GM10248 (cell line): ENCODE measurements at places on chromosomes 12 and 14.
A peak's percentile ranks its signal among the peaks of the same experiment; 100 is the strongest.

DNA sequence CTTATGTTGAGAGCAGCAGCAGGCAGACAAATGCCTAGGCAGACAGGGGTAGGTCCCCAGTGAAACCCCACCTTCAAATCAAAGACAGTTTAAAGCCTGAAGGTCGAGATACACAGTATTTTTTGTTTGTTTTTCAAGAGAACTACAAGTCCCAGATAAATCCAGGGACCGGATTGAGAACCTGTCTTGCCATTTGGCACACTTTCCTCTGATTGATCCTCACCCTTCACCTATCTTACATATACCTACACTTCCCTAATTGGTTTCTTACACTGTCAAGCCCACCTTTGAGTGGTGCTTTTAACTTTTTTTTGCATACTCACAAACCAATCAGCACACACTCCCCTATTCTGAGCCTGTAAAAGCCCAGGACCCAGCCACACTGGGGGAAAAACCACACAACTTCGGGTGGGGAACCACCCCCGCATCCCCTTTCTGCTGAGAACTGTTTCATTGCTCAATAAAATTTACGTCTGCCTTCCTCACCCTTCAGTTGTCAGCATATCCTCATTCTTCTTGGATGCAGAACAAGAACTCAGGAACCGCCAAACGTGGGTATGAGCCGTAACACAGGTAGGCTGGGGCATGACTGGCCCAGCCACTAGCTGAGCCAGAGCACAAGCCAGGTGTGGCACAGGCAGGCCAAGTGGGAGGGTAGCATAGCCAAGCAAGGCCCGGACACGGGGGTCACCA, 11.1 kb downstream of the DICER1 start:
- DNase-seq, result no peak

DNA sequence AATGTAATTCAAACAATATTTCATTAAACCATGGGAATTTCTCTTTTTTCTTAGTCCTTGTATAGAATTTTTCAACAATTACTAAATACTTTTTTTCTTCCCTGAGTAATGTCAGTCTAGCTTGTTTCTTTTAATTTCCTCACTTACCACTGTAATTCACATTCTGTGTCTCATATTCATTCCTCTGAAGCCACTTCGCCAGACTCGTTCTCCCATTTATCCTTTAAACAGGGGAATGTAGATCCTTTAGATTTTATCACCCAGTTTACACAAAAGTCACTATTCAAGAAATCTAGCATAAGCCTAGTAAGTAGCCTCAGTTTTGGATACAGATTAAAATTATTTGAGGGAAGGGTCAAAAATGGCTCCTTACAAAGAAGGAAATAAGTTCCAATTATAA, 6.8 kb downstream of the USP15 start:
- no peak for DNase-seq

DNA sequence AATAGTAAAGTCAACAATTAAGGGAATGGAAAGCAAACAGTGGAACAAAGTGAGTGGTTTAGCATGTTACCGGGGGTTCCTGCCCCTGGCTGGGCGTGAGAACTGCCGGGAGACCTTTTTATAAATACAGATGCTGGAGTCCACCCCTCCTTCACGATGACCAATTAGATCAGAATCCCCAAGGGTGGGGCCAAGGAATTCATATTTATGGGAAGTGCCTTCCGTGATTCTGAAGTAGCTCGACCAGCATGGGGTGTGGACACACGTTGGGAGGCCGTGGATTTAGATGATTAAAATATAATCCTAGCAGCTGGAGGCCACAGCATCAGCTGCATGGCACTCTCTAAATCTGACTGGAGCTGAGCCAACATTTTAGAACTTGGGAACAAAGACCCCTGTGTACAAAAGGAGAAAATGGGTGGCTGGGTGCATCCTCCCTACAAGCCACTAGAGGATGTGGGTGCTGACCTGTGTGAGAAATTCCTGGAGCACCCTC, 87.9 kb downstream of the SRRM4 start:
- no peak for DNase-seq

DNA sequence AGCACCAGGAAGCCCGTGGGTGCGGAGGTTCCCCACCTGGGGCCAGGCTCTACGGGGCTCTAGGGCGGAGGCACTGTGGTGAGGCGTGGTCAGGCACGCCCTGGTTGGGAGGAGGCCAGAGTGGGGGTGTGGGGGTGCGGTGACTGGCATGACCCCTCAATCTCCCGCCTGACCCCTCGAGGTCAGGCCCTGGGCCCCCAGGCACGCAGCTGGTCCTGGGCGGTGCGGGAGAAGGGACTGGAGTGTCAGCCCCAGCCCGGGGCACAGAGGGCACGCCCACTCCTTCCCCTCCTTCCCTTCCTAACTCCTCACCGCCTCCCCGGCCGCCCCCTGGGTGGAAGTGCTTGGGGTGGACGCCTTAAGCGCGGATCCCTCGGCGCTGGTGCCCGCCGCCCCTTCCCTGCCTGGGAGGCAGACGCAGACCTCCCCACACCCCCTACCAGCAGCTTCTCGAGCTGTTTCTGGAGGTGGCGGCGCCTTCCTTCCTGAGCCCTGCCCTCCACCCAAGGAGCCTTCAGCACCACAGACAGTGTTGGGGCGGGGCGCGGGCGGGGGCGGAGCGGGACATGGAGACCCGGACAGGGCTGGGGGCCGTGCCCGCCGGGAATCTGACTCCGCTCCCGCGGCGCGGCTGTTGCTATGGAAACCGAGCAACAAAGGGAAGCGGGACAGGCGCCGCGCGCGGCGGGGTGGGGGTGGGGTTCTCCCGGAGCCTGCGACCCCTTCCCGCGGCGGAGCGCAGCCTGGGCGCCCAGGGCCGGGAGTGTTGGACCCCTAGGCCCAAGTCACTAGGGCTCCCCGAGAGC, 741 bp upstream of the CRIP2 start:
- DNase-seq, result peak; percentile 66

DNA sequence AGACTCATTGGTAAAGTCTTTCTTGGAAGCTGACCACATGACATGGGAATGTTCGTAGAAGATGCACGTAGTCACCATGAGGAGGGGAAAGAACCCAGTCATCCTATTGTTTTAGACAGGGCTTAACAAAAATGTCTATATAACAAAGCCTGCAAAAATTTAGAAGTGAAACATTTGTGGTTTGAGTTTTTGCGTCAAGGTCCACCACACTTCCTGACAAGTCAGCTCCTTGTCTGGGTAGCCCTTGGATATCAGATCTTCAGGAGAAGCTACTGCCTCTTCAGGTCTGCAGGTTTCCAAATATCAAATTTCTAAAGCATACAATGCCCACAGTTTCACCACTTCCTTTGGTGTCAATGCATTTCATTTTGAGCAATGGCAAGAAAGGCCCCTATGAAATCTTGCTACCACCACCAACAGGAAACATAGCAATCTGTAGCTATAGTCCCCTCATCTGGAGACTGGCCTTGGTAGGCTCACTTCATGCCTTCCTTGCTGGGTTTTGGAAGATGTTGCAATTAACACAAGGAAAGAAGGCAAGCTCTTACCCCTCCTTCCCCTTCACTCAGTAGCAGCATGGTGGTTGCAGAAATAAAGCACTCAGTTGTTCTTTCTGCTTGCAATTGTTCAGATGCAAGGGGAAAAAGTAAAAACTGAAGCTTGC, 235.2 kb downstream of the PCNX1 start:
- DNase-seq, result peak; percentile 39

DNA sequence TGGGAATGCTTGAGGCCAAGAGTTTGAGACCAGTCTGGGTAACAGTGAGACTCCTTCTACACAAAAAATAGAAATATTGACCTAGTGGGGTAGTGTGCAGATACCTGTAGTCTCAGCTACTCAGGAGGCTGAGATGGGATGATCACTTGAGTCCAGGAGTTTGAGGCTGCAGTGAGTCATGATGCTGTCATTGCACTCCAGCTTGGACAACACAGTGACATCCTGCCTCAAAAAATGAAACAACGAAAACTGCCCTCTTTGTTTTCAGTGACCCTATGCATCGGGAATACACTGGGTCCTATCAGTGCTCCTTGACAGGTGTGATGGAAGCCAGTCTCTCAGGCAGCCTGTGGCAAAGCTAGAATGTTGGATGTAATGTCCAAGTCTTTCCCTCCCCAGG, 311.5 kb upstream of the OR4E1 start:
- DNase-seq, result no peak

DNA sequence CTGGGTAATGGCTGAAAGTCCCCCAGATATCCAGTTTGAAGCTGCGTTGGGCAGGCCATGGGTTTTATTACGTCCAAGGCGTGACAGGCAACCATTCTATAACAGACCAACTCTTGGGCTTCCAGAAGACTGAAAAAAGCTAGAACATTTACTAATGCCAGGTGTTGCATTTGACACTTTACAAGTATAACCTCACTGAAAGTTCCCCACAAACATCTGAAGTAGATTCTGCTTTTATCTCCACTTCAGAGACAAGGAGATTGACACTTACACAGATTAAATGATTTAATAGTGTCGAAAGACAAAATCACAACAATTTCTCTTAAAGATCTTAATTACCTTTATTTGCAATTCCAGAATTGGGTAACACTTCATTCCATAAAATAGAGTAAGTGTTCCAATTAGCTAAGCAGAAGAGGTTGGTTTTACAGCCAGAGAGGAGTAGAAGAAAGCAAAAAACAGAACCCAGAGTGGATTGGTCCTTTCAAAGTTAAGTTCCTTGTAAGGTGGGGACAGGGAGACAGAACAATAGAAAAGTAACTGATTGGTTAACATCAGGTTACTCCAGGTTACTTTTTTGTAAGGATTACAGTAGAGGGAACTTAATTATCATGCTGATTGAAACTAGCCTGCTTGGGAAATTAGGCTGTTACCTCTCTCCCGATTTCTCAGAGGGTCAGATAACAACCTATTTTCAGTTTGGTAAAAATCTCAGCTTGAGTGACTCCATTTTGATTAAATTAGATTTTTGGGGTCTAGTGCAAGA, 11.3 kb downstream of the SOCS2 start:
- DNase-seq, result no peak

GRCh38 chr14:103141117-103141796, 18.0 kb downstream of the TNFAIP2 start:
- DNase-seq, result peak; percentile 74

DNA sequence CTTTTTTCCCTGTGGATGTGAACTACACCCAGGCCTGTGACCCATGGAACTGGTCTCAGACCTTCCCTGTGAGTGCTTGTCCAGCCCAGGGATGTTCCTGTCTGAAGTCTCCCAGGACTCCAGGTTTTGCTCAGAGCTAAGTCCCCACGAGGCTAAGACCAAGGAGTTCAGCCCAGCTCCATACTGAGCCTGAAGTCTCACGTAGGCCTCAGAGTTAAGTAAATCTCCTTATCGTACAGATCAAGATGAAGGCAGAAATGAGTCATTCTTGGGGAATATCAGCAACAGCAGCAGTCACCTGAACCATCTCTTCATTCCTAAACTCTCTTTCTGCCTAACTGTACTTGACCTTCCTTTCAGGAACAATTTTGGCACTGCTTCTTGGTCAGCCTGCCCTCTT, 139.8 kb downstream of the ANO6 start:
- no peak for DNase-seq

DNA sequence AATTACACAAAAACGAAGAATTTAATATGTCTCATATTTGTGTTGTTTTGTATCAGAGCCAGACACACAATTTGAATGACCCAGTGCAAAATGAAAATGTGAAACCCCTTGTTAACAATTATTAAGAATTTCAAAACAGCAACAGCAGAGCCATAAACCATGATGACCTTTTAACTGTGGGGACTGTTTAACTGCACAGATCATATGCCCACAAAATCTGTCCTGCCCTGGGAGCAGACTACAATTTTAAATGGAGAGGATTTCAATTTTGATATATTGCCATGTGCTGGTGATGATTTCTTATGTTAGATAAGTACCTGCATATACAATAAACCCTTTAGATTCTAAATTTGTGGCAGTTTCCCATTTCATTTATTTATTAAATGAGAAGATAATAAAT, 455.5 kb upstream of the MGAT4C start:
- DNase-seq, result no peak

- DNase-seq, result no peak
These were observed 157.4 kb upstream of the FOXN3 start for GRCh38 chr14:89574420-89574819.

DNA sequence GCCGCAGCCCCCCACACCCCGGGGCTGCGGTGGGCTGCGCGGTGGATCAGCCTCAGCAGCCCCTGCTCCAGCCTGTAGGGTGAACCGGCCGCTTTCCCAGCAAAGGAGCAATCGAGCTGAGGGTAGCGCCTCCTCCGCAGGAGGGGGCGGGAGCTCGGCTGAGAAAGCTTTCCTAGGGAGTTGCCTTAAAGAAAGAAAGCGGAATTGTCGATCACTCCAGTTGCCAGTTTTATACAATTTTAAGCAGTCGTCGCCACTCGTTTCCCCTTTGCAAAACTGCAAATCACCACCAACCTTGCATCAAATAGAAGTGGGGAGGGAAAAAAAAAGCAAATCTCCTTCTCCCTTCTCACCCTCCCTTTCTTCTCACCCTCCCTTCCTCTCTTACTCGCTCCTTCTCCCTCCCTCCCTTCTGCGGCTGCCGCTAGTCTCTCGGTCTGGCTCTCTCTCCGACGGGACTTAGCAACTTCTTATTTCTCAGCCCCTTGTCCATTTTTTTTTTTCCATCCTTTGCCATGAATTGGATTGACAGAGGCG, at the start of gene PDE3A:
Gene PDE3A (plus strand): TSS at position 424 of the 537 bp plus-strand sequence. CDS start 748 bp downstream, outside the sequence.
- DNase-seq, result no peak

GRCh38 chr12:127830065-127830460, 436.9 kb upstream of the TMEM132C start:
- DNase-seq, result no peak

DNA sequence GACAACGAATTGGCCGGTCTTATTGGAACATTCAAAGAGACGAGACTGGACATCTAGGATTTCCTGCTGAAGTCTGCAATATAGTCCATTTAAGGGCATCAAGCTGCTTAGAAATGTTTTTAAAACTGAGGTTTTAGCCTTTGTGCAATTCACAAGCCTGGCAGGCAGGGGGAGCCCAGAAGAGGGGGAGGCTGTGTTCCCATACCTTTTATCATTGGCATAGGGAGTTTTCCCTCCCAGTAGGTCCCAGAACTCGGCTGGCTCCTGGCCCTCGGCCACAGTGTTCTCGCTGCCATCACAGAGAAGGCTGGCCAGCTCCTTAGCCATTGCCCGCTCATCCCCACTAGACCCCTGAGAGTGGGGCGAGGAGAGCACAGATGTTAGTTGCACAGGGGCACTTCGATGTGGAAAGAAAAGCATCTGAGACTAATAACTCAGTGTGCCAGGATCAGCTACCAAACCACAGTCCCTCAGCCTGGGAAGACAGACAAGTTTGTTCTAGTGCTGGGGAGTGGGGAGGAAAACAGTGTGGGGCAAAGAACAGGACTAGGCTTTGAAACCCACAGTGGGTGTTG, 15.1 kb downstream of the AVIL start:
- peak; percentile 42 for DNase-seq

- DNase-seq, result no peak
These were observed 217.0 kb downstream of the KIF26A start for GRCh38 chr14:104355101-104356019.

GRCh38 chr12:109736552-109737108, 23.0 kb downstream of the FAM222A start:
- DNase-seq, result no peak

- DNase-seq, result no peak
These were observed 13.5 kb downstream of the C14orf132 start for GRCh38 chr14:96052541-96053247.

- peak; percentile 54 for DNase-seq
These were observed 100.8 kb downstream of the PPM1A start for GRCh38 chr14:60349663-60350365.
